ENCODE measurements at places on chromosomes 1 and 21.

GRCh38 chr1:7150724-7151280, 365.5 kb downstream of the CAMTA1 start:
- no peak for DNase-seq

DNA sequence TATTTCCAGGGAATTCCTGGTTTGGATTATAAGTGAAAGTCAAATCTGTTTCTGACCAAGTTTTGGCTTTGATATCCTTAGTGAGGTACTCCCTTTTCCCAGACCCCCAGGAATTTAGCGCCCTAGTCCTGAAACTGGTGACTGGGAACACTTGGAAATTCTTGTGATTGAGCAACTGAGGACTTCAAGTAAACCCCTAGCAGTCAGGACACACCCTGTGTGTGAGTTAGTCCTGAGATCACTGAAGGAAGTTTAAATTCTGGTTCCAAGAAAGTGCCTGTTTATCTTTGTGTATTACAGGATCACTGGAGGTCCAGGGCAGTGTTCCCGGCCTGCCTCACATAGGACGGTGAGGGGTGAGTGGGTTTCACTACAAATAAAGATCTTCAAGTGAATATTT, 95.1 kb upstream of the F3 start:
- no peak for DNase-seq

DNA sequence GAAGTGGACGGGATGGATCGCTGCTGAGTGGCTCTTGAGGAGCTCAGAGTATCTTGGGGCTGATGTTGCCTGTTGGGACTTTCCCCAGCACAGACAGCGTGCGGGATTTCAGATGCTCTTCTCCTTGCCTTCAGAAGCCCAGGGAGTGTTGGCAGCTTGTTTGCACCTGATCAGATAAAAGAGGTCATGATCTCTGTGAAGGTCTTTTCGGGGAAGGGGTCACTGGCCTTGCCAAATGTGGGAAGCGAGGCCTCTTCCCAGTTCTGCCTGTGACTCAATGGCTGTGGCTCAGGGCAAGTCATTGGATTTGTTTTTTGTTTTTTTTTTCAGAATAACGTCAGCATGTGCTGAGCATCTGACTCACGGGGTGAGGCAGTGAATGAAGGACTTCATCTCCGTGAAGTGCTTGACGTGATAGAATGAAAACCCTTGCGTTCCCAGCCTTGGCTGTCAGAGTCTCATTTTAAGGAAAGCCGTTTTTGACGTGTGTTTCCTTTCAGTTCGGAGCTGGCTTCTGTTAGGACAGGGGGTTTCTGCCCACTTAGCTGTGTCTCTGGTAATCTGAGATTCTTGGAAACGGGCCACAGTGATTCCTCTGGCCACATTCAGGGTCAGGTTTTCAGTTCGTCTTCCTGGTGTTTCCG, 46.7 kb downstream of the GALNT2 start:
- no peak for DNase-seq

DNA sequence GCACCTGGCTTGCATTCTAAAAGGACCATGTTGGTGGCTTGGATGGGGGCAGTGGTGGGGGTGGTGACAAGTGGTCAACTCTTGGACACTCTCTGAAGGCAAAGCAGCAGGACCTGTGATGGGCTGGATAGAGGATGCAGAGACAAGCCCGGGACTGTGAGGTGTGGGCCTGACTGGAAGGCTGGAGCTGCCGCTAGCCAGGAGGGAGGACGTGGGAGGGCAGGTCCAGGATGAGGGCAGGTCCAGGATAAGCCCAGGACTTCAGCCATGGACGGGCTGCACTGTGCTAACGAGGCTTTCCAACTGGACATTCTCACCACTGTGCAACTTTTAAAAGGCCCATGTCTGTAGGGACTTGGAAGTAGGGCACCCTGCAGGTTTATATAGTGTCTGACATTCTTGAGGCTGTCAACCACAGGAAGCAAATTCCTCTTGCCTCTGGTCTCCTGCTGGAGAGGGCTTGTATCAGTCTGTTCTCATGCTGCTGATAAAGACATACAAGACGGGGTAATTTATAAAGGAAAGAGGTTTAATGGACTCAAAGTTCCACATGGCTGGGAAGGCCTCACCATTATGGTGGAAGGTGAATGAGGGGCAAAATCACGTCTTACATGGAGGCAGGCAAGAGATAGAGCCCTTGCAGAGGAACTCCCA, 8.3 kb upstream of the C1orf167 start:
- no peak for DNase-seq

GRCh38 chr1:186806477-186806876, 22.3 kb upstream of the PLA2G4A start:
- DNase-seq = no peak

DNA sequence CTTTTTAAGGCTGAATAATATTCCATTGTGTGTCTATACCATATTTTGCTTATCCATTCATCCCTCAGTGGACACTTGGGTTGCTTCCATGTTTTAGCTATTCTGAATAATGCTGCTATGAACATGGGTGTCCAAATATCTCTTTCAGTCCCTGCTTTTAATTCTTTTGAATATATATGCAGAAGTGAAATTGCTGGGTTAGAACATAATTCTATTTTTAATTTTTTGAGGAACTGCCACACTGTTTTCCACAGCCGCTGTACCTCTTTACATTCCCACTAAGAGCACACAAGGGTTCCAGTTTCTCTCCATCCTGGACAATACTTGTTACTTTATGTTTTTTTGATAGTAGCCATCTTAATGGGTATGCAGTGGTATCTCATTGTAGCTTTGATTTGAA, 65.6 kb downstream of the RIMS3 start:
- DNase-seq = no peak

GRCh38 chr1:67921725-67922489, 88.6 kb upstream of the GNG12 start:
- no peak for DNase-seq

DNA sequence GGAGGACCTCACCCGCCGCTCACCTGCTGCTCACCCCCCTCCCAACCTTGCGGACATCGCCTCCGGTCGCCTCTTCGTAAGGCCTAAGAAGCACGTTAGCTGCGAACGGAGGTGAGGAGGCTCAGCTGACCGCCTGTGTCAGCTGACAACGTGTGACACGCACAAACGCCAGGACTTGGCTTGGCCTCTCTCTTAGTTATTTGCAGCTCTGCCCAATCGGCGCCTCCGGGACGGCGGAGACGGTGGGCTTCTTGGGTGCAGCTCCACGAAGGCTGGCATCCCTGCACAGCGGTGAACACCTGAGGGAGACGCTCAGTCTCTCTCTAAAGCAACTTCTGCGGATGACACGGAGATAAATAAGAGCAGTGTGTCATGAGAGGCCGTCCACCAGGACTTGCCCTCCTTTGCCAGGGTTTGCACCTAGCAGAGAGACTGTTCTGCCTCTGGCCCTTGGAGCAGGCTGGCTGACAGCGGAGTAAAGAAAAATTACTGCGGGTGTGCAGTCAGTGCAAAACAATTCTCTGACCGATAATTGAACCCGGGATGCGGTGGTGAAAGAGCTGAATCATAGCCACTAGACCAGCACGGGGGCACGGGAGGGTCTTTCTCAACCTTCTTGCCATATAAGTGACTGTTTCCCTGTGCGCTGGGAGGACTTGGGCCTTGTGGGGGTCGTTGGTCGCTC, 318.9 kb downstream of the FAM72C start:
- no peak for DNase-seq

GRCh38 chr1:82632155-82632554, 831.4 kb downstream of the ADGRL2 start:
- no peak for DNase-seq

GRCh38 chr1:164618202-164618564, 59.2 kb downstream of the PBX1 start:
- DNase-seq = no peak

- no peak for DNase-seq
These were observed 17.1 kb downstream of the TTF2 start for GRCh38 chr1:117077267-117077666.

DNA sequence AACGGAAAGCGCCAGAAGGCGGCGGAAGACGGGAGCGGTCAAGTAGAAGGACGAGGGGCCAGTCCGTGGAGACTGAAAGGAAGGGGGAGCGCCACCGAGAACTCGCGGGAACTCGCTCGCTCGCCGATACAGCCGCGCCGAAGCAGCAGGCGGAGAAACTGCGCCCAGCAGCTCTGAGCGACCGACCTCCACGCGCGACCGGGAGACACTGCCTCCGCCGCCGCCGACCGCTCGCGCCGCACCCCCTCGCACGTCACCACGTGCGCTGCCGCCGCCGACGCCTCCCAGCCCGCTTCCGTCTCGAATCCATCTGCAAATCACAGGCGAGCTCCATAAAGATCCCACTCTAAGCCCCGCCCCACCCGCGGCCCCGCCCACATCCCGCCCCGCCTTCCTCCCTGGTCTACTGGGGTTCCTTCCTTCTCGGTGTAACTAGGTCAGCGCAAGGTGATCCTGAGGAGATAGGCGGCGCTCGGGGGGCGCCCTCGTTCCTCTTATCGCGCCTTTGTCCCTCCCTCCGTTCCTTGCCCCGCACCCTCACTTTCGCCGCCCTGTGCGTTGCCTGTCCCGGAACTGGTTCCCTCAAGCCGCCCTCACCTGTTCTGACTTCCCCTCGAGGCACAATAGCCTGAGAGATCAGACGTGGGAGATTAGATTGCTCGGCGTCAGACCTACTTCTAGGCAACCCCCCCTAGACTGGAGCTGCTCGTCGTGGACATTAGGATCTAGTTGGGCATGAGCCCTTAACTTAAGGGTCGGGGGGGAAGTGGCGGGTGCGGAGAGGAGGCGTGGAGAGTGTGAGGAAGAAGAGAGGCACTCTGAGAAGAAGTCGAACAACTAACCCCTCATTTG, at the start of gene IVNS1ABP:
IVNS1ABP (minus strand) TSS at position 210 of the 852 bp plus-strand sequence. CDS start 7,750 bp downstream, outside the sequence.
- peak; percentile 94 for DNase-seq

GRCh38 chr1:72281637-72282270, 585 bp downstream of the NEGR1 start:
- DNase-seq = no peak

DNA sequence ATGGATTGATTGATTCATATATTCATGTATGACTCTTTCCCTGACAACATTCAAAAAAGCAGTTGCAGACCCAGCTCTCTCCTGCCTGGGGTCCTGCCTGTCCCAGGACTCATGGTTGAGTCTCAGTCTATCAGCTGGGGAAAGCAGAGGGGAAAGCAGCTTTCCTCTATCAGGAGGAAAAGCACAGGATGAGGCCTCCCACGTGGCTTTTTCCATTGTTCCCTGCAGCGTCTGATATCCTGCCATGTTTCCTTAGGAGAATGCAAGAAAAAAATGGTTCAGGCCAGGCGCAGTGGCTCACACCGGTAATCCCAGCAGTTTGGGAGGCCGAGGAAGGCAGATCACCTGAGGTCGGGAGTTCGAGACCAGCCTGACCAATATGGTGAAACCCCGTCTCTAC, 133.0 kb upstream of the VAMP3 start:
- DNase-seq = no peak

GRCh38 chr1:209456878-209457277, 126.6 kb upstream of the CAMK1G start:
- no peak for DNase-seq

- no peak for DNase-seq
These were observed 170.1 kb downstream of the NEK7 start for GRCh38 chr1:198326915-198327314.

DNA sequence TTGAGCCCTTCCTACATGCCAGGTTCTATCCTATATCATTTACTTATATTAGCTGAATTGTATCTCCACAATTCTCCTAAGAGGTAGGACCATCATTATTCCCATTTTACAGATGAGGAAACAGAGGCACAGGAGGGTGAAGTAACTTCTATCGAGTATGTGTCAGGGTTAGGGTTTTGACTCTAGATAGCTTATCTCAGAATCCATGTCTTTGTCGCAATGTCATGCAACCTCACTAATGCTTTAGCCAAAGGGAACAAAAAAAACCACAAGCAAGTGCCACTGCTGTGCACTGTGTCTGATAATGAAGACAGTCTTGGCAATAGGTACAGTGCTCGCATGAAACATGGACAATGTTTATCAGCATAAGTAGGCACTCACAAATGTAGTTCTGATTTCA, 95.4 kb upstream of the CLDN14 start:
- DNase-seq = no peak

DNA sequence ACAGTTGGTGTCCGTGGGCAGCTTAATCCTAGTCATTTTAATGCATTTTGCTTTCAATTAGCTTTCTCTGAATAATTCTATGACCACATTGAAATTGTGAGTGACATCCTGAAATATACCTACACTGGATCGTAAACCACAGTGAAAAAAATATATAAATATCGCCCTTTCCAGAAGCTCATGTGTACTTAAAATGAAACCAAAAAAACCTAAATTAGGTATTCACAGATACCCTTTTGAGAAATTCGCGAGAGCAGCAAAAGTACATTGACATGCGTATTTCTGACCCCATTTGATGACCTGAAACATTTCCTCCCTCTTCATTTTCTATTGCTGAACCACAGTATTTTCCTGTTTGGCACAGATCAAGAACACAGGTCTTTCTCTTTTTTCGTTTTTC, 253.8 kb downstream of the LTN1 start:
- DNase-seq = no peak

DNA sequence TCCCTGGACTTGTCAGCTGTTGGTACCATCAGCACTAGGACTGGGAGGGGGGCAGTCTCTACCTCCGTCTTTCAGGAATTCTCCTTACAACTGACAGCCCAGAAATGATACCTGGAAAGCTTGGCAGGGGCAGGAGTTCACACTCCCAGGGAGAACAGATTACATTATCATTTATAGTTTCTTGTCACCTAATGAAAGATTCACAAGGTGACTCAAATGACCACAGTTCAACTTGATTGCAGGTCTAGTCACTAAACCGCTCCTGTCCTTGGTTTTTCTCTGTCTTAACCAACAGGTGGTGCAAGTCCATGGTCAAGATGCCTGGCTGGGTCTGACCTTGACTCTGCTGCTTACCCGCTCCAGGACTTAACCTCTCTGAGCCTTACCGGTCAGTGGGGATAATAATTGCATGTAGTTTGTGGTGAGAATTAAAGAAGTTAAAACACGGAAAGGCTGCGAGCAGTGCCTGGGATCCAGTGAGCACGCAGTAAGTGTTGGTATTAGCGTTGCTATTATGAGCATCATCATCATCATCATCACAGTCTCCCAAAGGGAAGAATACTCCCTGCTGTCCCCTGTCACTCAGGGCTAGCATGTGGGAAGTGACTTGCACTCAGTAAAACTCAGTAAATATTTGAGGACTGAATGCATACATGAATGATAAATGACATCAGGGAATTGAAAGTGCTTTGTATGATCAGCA, 125.3 kb upstream of the CD34 start:
- DNase-seq = no peak

GRCh38 chr21:42381347-42381984, 14.4 kb downstream of the TMPRSS3 start:
- DNase-seq = peak; percentile 35

DNA sequence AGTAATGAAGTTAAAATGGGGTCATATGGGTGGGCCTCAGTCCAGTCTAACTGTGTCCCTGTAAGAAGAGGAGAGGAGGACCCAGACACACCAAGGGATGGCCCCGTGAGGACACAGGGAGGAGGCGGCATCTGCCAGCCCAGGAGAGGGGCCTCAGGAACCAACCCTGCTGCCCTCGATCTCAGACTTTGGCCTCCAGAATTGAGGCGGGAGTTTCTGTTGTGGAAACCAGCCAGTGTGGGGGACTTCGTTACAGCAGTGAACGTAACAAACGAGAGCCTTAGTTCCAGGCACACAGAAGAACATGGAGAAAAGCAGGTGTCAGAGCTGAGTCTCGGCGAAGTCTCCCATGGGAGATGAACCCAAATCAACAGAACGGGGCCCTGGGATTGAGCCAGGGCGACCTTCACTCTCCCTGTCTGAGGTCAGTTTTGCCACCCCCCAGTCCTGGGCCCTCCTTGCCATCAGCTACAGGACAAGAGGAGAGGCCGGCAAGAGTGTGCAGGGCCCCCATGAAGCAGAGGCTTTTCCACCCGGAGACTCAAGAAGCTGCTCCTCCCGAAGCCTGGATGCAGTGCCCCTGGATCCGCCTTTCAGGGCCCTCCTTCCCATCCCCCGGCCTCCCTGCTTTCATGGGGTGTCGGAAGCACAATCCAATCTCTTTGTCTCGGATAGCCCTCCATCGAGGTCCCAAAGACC, 36.6 kb downstream of the TFF3 start:
- no peak for DNase-seq
